ENCODE measurements at places on chromosomes 6 and 20.

GRCh38 chr6:81906709-81907204 lies 154.3 kb upstream of the TENT5A start:
- DNase-seq: no peak
- H3K27ac ChIP-seq: no peak overlapping the region
- no peaks in the 10 kb centered on the region for H3K36me3 ChIP-seq
- H3K4me3 ChIP-seq: no peak overlapping the region
- no peaks in the 10 kb centered on the region for H3K27me3 ChIP-seq

DNA sequence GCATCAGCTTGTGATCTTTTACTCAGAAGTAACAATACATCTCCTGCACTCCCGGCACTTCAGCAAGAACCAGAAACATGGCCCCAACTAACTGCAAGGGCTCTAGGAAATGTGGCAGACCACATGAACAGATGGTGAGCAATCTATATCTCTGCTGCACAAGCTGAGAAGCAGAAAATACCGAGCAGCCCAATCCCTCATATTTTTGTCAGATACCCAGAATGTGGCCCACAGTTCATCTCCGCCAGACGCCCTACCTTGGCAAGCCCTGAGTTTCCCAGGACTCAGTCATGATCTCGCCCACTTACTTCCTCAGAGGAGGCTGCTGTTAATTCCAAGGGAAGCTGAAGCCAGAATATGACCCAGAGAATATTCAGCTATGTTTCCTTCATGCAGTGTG lies 63.1 kb upstream of the PHACTR1 start:
- no peaks in the 10 kb centered on the region for H3K36me3 ChIP-seq
- H3K27me3 ChIP-seq: peaks cover 11% of the 10 kb centered on the region
- H3K4me1 ChIP-seq: no peaks in the 10 kb centered on the region
- no peak overlapping the region for H3K4me3 ChIP-seq
- no peak for DNase-seq
- H3K27ac ChIP-seq: no peak overlapping the region

DNA sequence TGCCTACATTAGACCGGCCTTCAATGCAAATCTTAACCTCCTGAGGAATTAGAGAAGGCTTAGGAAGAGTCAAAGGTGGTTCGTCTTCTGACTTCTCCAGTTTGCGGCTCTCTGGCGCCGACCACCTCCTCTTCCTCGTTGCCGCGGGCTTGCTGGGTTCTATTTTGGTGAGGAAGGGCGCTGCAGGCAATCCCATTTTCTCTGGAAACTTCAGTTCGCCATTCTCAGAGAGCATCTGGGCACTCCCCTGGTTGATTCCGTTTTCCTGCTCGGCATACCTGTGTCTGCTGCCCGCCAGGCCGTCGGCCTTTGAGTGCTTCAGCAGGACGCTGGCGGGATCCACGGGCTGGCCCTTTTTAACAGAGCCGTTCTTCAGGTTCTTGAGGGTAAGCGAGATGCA lies 67.9 kb downstream of the GMPR start:
- no peaks in the 10 kb centered on the region for H3K27me3 ChIP-seq
- H3K4me1 ChIP-seq: no peaks in the 10 kb centered on the region
- no peak overlapping the region for H3K27ac ChIP-seq
- H3K36me3 ChIP-seq: peaks cover 53% of the 10 kb centered on the region

GRCh38 chr6:28488916-28489365 lies 26.7 kb downstream of the GPX6 start:
- peak overlapping the region; percentile 85 for H3K27ac ChIP-seq
- DNase-seq: no peak
- peaks cover 10% of the 10 kb centered on the region for H3K4me1 ChIP-seq
- peak overlapping the region; percentile 42 for H3K4me3 ChIP-seq
- H3K27me3 ChIP-seq: peaks cover 94% of the 10 kb centered on the region

DNA sequence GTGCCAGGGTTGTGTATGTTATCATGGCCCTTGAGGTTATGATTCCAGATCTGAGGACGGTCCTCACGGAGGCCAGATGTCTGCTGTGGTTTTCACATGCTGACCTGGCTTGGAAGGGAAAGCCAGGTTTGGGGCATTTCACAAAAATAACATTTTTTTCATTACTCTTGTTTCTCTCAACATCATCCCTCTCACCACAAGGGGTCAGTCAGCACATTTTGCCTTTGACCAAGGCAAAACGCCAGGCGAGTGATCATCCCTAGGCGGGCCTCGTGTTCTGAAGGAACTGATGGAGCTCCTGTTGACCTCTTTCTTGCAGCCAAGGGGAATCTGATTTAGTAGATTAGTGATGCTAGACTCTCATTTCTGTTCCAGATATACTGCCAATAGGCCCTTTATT lies 133.5 kb downstream of the TBC1D7 start:
- DNase-seq: no peak
- H3K4me1 ChIP-seq: no peaks in the 10 kb centered on the region
- H3K27ac ChIP-seq: no peak overlapping the region
- no peak overlapping the region for H3K4me3 ChIP-seq
- H3K27me3 ChIP-seq: peaks cover 38% of the 10 kb centered on the region

DNA sequence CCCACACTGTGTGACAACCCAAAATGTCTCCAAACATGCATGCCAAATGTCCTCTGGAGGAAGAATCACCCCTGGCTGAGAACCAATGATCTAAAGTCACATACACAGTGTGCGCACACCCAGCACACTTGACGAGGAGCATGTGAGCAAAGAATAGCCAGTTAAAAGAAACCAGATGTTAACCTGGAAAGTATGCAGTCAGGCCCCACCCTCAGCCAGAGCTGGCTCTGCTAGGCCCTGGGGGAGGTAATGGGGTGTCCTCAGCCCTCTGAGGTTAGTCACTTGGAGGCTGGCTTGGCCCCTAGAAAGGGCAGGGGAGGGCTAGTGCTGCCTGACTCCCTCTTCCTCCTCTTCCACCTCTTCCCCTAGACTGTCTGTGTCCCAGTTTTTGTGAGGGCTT lies 15.2 kb upstream of the GUCA1A start:
- H3K27ac ChIP-seq: no peak overlapping the region
- no peak for DNase-seq
- no peaks in the 10 kb centered on the region for H3K36me3 ChIP-seq
- peaks cover 33% of the 10 kb centered on the region for H3K27me3 ChIP-seq
